ENCODE measurements at places on chromosomes 2 and 18.

DNA sequence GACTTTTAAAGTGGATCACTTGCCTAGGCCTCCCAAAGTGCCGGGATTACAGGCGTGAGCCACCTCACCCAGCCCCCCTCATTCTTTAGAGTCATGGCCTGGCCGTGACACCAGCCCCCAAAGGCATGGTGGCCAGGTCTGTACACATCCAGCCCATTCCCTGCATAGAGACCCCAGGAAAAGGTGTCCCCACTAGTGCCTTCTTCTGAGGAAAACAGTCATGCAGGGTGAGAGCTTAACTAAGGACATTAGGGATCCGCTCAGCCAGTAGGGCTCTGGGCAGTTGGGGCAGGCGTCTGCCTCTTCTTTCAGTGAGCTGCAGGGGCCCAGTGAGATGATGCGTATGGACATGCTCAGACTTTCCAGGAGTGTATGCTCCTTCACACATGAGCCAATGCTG, 5.7 kb upstream of the AMER3 start:
- no peak for DNase-seq

DNA sequence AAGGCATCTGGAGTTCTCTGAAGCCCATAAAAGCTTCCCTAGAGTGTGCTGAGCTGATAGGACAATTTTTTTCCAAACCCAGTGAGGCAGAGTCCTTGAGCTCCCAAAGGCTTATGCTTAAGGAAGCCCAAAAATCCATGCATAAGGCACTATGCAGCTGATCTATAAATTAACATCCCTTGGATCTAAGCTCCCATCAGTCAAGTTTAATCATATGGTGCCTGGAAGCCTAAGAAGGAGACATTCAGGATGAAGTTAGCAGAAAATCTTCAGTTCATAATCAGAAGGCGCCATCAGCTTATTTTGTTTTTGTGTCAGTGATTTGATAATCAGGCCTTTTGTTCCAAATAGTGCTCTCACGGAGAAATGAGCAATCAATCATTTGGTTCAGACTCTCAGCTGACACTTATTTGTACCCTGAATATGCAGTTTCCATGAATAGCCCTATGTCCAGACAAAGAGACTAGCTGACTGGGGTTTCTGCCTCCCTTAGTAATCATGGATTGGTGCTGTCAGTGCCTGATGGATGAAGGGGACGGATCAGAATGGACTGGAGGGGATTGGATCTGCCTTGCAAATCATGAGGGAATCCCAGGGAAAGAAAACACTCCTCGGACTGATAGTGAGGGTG, 464.8 kb upstream of the RGPD4 start:
- no peak for DNase-seq

- peak; percentile 31 for DNase-seq
These were observed 34.8 kb upstream of the NEUROD1 start for GRCh38 chr2:181715033-181715630.

- DNase-seq: no peak
These were observed 159.1 kb upstream of the PIEZO2 start for GRCh38 chr18:11308499-11308898.

- DNase-seq: no peak
These were observed 210.2 kb downstream of the L3MBTL4 start for GRCh38 chr18:6204476-6204875.

GRCh38 chr2:158635961-158636601, 159.0 kb upstream of the DAPL1 start:
- DNase-seq: no peak

DNA sequence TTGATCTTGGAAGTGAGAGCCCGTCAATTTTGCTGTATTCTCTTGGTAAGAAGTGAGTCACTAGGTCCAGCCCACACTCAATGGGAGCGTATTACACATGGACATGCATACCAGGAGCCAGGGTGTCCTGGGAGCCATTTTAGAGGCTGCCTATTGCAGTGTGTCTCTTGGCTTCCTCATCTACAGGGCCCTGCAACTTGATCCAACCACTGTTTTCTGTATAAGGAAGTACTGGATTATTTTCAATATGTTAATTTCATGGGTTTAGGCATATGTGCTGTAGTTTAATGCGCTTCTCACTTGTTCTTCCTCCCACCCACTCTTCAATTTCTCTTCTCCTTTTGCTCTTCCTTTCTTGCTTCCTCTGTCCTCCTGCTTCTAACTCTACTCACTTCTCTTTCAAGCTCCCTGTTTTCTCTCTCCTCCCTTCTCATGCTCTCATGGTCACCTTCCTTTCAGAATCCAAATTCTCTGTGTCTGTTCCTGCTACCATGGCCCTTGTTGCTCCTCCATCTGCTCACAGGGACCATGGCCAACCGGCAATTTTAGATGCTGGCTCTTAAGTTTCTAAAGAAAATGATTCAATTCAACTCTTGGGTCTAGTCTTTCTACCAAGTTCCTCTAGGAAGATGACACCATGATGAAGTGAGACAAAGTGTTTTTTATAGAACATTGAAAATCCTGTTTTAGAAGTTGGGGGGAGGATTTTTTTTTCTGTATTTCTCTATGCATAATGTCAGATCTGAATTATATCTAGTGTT, 152.0 kb upstream of the ZEB2 start:
- no peak for DNase-seq

- no peak for DNase-seq
These were observed 175.4 kb downstream of the ZNF521 start for GRCh38 chr18:25176518-25177042.

DNA sequence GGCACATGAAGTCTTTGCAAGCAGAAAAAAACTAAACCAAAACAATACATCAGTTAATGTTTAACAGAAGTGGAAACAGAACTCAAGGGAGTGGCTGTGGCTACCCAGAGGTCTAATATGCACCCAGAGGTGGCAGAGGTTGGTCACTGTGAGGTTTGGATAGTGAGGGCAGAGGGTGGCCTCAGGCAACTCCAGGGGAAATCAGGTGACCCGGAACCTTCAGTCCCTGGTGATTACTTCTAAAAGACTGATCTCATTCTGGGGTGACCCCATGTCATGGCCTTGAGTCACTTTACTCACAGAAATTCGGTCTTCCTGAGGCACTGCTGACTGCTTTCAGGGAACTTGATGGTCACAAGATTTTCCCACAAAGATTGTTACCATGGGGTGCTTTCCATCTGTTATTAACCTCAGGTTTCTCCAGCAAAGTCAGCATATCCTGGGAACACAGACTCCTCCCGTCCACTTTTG, 99.4 kb downstream of the TMEM17 start:
- DNase-seq: no peak

- no peak for DNase-seq
These were observed 267.3 kb downstream of the EN1 start for GRCh38 chr2:118580107-118580506.

GRCh38 chr2:224850081-224850480, 133.9 kb upstream of the CCDC195 start:
- no peak for DNase-seq

GRCh38 chr2:161425728-161426454, 9.8 kb downstream of the TBR1 start:
- no peak for DNase-seq

- peak; percentile 6 for DNase-seq
These were observed 62.0 kb downstream of the CACNB4 start for GRCh38 chr2:152036611-152037469.

DNA sequence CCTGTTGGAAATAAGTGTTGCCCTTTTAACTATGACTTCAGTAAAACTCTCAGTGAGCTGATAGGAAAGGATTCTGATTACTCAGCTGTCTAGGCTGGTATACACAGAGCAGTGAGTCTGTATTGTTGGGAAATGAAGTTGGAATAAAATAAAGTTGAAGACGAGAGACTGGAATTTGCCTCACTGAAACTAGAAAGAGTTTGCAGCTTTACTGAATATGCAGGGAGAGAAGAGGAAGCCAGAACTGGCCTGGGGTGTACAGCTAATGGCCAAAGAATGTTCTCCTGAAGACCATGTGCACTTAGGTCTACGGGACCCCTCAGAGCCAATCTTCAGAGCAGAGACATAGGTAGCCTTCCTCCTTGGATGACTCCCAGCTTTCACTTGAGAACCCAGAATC, 26.5 kb downstream of the EIF4E2 start:
- DNase-seq: no peak

DNA sequence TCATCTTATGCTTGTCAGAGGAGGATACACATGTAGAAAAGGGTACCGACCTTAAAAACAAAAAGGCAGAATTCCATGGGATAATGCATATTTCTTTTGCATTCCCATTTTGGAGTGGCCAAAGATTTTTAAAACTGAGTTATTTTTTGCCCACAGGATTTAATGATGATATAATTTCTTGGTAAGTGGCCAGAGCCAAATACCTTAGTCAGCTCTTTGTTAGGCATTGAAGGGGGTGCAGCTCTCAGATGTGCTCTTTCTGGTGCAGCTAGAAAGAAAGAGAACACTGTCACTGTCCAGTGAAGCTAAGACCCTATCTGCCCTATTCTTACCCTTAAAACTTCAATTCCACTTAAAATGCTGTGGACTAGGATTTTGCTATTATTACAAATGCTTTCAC, 10.8 kb downstream of the COQ10B start:
- DNase-seq: no peak

DNA sequence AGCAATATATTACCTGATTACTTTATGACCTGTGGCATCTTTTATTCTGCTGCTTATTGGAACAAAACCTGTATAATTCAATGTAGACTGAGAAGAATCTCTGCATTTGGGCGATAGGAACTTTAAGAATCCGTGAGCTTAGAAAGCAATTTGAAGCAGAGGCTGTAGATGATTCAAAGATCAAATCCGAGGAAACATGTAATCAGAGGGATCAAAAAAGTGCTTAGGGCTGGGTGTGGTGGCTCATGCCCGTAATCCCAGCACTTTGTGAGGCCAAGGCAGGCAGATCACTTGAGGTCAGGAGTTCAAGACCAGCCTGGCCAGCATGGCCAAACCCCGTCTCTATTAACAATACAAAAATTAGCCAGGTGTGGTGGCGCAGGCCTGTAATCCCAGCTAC, 198.4 kb downstream of the MTX2 start:
- DNase-seq: no peak

DNA sequence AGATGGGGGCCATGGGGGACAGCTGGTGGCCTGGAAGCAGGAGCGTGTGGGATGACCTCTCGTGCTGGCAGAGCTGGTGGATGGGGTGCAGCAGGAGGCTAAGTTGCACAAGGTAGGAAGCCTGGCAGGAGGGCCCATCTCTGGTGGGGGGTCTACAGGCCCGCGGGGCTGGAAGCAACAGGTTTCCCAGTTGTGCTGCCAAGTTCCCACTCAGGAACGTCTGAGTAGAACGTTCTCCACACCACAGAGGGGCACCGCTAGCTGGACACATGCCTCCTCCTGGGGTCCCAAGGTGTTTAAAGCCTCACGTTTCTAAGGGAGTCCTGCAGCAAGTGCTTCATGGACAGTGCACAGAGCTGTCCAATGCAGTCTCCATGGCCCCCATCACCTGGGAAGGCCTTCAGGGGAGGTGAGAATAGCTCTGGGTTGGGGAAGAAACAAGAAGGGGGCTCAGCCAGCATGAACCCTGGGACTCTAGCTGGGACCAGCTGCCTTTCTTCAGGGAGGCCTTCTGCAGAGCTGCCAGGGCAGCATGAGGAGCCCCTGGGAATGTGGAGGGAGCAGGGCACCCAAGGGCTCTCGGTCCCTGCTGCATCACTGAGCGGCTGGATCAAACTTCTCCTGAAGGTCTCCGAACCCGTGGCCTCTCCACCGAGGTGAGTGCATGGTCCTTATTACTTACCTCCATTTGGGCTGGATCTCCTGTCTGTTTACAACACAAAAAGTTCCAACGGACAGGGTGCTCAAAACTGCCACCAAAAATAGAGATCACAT, 80.0 kb downstream of the TWIST2 start:
- DNase-seq: no peak

DNA sequence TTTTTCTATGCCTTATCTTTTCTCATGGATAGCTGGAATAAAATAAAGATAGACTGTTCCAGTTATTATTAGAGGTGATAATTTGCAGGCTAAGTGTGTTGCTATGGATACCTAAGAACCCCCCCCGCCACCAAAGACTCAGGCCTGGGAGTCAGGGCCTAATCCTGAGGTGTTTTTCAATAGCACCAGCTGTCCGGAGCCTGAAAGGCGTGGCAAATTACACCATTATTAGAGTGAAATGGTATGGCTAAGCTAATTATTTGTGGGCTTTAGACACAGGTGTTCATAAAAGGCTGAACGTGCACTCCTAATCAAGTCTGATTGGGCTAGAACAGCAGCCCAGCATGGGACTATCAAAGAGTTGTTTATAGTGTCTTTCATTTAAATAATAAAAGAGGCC, 293.2 kb upstream of the DCC start:
- DNase-seq: no peak

DNA sequence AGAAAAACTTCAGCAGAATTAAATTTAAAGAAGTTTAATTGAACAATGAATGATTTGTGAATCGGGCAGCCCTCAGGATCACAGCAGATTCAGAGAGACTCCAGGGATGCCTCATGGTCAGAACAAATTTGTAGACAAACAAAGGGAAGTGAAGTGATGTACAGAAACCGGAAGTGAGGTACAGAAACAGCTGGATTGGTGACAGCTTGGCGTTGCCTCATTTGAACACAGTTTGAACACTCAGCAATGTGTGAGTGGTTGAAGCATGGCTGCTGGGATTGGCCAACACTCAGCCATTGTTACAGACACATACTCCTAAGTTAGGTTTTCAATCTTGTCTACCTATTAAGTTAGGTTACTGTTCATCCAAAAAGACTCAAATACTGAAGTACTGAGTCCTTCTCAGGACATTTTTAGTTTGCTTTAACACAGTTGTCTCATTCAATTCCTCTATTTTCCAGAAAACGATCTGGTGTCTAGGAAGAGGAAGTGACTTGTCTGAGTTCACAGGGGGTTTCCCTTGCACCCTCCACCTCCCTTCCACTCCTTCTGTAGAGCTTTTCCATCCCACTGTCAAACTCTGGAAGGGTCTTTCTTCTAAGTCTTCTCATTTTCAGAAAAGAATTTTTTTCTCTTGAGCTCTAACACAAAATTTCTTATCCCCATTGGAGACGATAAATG, 137.9 kb downstream of the SLC4A3 start:
- no peak for DNase-seq

GRCh38 chr18:78993014-78993926, 13.7 kb downstream of the SALL3 start:
- DNase-seq: no peak

DNA sequence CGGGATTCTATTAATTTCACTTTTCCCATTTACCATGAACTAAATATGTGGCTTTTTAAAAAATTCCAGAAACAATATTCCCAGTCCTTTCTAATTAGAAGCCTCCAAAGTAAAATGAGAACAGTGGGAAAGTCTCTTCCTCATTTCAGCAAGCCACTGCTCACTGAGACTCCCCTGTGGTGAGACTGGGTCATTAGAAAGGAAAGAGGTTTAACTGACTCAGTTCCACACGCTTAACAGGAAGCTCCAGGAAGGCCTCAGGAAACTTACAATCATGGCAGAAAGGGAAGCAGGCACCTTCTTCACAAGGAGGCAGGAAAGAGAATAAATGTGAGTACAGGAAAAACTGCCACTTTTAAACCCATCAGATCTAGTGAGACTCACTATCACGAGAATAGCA, 258.9 kb upstream of the CHAC2 start:
- no peak for DNase-seq

DNA sequence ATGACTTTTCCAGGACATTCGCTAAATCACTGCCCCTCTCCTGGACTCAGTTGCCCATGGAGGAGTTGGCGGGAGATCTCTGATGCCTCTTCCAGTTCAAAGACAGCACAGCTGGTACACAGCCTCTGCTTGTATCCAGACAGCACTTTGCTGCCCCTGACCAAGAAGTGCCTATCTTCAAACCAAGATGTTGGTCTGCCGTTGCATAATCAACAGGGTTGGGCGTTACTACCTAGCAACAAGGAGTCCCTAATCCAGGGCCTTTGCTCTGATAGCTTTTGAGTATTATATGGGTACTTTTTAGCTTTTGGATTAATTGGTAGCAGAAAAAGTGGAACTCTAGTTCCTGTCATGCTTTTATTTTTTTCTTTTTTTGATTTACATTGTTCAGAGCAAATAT, 166.6 kb downstream of the FAM210A start:
- DNase-seq: no peak

- no peak for DNase-seq
These were observed 278.1 kb downstream of the LRATD1 start for GRCh38 chr2:14910654-14911053.
